Eye (tissue), 1 donor: ENCODE measurements at places on chromosomes 4 and X.
A peak's percentile ranks its signal among the peaks of the same experiment; 100 is the strongest.

DNA sequence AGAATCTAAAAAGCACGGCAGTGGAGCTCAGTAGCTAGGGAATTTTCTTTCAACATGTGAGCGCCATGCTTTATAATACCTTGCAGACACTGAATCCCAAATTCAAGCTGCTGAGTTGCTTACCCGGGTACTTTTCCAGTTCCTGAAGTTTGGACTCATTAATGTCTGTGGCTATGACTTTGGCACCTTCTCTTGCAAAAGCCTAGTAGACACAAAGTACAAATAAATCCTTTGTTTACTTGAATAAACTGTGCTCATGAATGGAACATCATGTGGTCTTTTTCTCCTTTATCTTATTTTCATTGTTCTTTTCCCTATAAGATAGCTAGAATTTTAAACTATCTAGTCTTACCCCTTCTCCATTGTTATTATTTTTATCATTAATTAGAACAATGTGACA lies 4.6 kb downstream of the BDH2 start:
- no peak for DNase-seq

DNA sequence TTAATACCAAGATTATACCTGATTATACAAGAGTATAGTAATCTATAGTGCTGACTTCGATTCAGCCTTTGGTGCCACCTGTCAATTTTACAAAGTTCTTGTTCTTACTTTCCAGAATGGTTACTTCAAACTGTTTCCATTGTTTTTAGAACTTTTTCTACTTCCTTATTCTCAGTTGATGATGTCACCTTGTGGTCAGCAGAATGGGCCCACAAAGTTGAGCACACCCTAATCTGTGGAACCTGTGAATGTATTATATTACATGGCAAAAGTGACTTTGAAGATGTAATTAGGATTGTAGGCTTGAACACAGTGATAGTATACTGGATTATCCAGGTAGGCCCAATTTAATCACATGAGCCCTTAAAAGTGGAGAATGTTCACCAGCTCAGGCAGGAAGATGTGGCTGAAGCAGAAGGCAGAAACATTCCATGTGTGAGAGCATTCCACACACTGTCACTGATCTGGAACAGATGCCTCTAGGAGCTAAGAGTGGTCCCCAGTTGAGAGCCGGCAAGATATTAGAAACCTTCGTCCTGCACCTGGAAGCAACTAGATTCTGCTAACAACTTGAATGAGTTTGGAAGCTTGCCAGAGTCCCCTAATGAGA lies 6.3 kb upstream of the SGMS2 start:
- no peak for DNase-seq

- DNase-seq: no peak
These were observed 176.8 kb downstream of the SCFD2 start for GRCh38 chr4:53189011-53189410.

DNA sequence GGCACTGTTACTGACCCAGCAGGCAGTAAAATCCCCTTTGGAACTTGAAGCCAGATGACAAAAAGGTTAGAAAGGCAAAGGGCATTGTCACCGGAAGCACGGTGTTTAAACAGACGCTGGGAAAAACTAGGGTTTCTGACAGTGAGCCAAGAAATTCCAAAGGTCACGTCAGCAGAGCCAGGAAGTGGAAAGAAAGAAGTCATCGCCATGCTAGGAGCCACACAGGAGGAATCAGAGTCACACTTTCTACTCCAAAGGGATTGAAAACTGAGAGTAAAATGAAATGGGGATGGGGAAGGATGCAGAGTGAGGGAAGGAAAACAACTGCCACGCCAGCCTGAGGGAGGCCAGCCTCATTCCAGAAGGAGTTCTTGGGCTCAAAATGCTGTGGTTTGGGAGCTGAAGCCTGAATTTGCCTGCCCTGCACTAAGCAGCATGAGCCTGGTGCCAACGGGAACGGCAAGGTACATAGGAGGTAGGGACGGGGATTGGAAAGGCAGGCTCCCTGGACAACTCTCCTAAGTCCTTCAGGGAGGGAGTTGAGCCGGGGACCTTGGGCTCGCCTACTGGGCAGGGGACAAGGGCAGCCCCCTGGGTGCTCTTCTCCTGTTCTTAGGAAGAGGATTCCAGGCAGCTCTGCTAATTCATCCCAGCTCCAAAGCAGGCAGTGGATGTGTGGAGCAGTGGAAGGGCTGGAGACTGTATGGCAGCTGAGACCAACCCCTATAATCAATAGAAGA lies 66.8 kb downstream of the SOWAHB start:
- peak; percentile 63 for DNase-seq

- no peak for DNase-seq
These were observed 71.8 kb downstream of the AFAP1 start for GRCh38 chr4:7867701-7868435.

GRCh38 chrX:16869393-16870094 lies 618 bp downstream of the RBBP7 start:
- no peak for DNase-seq

- DNase-seq: peak; percentile 67
These were observed 64.0 kb upstream of the FGF13 start for GRCh38 chrX:138775517-138775916.

- no peak for DNase-seq
These were observed 308.5 kb upstream of the AADAT start for GRCh38 chr4:170398218-170398617.

DNA sequence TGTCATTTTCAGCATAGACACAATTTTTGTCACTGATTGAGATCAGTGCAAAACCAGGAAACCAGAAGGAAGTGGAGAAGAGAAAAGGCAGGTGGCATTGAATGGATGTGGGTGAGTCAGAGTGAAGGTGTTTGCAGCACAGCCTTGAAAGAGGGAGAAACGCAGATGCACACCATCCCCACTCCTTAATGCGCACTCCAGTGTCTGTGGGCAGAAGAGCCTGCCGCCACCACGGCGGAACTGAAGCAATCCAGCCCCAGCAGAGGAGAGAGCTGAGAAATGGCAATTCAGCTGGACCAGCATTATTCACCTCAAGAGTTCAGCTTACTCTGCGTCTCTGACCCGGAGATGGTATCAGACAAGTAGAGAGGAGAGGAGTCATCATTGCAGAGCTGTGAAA lies 393.1 kb upstream of the FRG1 start:
- no peak for DNase-seq

DNA sequence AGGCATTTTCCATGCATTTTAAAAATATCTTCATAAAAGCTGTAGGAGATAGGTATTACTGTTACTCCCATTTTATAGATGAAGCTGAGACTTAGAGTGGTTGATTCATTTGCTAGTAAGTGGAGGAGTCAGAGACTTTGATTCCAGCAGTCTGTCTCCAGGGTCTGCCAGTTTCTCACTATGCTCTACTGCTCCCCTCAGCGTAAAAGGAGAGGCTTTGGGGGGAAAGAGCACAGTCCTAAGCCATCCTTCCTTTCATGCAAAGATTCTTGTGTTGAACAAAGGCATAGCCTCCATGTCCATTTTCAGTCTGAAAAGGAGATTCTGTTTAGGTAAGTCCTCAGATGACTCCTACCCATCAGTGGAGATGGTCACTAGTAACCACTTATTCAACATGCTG lies 117.7 kb upstream of the TMEM150C start:
- no peak for DNase-seq

- peak; percentile 83 for DNase-seq
These were observed 367.4 kb downstream of the UNC5C start for GRCh38 chr4:95181243-95181995.

DNA sequence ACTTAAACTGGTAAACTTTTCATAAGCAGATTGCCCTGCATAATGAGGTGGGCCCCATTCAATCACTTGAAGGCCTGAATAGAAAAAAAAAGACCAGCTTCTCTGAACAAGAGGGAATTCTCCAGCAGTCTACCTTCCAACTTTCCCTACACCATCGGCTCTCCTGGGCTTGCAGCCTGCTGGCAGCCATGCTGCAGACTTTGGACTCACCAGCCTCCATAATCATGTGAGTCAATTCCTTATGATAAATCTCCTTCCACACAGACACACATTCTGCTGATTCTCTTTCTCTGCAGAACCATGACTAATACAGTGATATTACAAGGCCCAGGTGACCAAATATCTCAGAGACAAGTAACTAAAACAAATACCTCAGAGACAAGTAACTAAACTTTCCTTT lies 113.8 kb upstream of the WDR17 start:
- DNase-seq: no peak

DNA sequence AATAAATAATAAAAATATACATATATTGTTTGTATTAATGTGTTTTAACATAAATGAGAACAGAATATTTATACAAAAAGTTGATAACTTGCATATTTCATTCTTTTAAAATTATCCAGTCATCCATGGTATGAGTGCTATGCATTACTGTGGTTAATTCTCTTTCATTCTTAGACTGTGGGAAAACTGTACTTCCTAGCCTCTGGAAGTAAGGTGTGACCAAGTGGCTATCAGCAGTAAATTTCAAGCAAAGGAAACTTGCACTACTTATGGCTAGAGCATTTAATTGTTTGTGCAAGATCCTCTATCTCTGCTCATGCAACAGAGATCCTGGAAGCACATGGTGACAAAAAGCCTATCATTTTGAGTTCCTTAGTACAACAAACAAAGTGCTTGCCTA lies 1054.5 kb upstream of the PABPC4L start:
- no peak for DNase-seq

DNA sequence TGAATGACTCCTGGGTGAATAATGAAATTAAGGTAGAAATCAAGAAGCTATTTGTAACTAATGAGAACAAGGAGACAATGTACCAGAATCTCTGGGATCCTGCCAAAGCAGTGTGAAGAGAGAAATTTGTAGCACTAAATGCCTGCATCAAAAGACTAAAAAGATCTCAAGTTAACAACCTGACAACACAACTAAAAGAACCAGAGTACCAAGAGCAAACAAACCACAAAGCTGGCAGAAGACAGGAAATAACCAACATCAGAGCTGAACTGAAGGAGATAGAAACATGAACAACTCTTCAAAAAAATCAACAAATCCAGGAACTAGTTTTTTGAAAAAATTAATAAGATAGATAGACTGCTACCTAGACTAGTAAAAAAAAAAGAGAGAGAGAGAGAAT lies 8.4 kb downstream of the CFAP299 start:
- no peak for DNase-seq

GRCh38 chrX:39945709-39946108 lies 152.0 kb downstream of the BCOR start:
- no peak for DNase-seq

DNA sequence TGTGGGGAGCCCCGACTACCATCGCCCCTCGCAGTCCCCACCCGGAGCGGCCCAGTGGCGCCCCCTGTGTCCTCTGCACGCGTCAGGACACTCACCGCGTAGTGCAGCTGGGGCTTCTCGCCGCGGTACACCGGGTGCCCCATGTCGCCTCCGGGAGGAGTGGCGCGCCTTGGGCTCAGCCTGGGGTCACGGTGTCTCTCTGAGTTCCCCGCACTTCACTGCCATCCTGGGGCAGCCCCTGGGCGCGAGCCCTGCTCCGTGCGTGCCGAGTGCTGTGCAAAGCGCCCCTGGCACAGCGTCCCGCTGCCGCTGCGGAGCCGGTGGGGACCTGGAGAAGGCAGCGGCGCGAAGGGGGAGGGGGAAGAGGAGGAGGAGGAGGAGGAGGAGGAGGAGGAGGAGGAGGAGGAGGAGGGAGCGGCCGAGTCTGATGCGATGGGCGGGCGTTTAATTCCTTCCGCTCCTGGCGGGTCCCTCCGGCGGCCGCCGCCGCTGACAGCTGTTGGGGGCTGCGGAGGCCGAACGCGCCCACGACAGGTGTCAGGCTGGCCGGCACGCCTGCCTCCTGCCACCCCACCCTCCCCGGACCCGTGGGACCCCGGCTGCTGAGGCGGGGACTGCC lies 134.3 kb downstream of the AMELX start:
- peak; percentile 68 for DNase-seq

DNA sequence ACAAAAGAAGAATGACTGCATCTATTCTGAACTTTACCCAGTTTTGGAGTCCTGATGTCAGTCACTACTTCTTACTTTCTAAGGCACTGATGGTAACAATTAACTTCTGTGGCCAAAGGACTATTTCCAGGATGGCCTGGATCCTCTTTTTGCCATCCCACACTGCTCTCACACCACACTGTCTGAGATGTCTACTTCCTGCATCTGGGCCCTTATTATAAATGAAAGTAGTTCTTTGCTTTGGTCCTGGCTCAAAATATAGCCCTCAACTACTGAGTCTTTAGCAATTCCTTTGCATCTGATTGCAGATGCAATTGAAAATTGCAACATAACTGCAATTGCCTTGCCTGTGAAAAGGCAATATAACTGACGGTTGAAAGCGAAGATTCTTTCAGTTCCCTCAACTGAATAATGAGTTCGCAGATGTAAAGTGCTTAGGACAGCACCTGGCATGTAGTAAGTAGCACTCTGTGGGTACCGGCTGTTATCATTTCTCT lies 44.2 kb downstream of the COQ2 start:
- DNase-seq: no peak

- DNase-seq: peak; percentile 36
These were observed 2.3 kb downstream of the PRRG3 start for GRCh38 chrX:151697522-151697921.

DNA sequence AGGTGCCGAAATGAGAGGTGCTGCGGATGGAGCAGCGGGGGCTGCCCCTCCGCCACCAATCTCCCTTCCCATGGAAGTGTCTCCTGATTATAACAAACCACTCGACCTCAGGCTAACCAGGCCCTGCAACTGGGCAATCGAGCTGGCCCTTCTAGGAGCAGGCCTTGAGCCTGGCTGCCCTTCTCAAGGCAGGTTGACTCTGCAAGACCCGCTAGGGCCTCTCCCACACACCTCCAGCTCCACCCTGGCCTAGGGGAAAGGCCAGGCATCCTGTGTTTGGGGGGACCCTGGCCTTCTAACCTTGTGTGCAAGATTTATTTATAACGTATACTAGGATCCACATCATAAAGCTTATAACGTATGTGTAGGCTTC lies 3.7 kb upstream of the BCOR start:
- DNase-seq: peak; percentile 11

- no peak for DNase-seq
These were observed 181.4 kb upstream of the UGT8 start for GRCh38 chr4:114417214-114417613.

- peak; percentile 96 for DNase-seq
These were observed 1.0 kb upstream of the PDGFRA start for GRCh38 chr4:54228056-54228527.

GRCh38 chrX:10119399-10119990 lies 37.3 kb upstream of the CLCN4 start:
- DNase-seq: peak; percentile 88

DNA sequence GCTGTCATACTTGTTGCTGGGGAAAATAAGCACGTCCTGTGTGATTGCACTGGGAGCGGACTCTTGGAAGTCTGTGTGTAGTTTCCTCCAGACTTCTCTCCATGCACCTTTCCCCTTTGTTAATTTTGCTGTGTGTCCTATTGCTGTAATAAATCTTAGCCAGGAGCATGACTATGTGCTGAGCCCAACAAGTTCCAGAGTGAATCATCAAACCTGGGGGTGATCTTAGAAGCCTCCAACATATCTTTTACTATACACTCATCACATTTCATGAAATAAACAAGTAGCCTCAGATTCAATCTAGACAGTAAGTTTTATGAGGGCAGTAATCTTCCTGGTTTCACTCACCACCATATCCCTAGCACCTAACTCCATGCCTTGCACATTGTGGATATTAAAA lies 43.3 kb upstream of the FGF13 start:
- no peak for DNase-seq

DNA sequence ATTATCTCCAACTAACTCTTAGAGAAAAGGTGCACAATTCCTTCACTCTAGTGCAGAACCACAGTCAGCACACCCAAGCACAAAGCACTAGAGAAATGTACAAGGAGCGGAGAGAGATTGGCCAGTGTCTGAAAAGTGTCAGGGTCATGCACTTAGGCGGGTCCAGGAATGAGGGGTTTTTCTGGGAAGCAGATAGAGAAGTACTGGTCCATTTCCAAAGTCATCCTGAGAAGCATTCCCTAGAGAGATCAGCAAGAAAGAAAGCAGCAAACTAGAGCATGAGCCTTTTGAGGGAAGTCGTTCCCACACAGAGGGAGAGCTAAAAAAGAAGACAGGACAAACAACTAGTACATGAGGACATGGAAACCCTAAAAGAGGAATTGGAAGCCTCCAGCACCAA lies 168.1 kb upstream of the MAP3K15 start:
- DNase-seq: no peak
